ENCODE measurements at places on chromosomes 5 and 9.

- no peak for DNase-seq
These were observed 85.7 kb downstream of the COL23A1 start for GRCh38 chr5:178504340-178504960.

GRCh38 chr9:98495530-98495929 is 213.2 kb downstream of the GABBR2 start:
- no peak for DNase-seq

DNA sequence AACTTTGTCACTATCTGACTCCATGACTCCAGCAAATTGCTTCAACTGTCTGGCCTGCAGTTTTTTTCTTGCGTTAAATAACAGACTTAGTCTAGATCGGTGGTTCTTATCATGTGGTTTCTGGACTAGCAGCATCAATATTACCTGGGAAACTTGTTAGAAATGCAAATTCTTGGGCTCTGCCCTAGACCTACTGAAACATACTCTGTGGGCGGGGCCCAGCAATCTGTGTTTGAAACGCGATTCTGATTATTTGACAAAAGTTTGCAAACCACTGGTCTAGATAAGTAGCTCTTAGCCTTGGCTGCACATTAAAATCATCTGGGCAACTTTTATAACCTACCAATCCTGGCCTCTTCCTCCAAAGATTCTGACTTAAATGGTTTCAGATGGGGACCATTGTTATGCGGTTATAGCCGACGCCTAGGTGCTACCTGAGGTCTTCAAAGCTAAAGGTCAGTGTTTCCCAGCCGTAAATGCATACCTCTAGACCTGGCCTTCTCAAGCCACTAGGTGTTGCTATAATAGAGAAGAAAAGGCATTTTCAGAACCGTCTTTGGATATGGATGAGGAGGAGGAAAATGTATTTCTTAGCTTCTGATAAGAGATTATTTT is 74.0 kb downstream of the C9orf85 start:
- DNase-seq, result no peak

GRCh38 chr5:89988998-89989655 is 420.4 kb downstream of the CETN3 start:
- DNase-seq, result no peak

GRCh38 chr9:114176624-114177291 is 21.4 kb downstream of the COL27A1 start:
- no peak for DNase-seq

GRCh38 chr5:57494104-57495098 is 11.8 kb upstream of the ACTBL2 start:
- peak; percentile 15 for DNase-seq

DNA sequence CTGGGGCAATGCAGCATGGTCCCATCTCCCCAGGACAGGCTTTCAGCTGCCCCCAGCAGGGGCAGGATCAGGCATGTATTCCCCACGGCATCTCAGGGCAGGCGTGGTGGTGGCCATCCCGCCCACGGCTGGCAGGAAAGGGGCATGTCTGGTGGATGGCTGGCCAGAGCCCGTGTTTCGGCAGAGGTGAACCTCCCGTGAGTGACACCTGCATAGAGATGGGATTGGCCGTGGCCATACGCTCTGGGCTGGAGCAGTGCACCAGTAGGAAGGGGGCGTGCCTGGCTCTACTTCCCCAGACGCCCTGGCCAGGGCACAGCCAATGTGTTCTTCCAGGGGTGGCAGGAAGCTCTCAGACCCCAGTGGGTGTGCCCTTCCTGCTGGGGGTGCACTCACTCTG is 139.1 kb downstream of the ZNF354C start:
- no peak for DNase-seq

DNA sequence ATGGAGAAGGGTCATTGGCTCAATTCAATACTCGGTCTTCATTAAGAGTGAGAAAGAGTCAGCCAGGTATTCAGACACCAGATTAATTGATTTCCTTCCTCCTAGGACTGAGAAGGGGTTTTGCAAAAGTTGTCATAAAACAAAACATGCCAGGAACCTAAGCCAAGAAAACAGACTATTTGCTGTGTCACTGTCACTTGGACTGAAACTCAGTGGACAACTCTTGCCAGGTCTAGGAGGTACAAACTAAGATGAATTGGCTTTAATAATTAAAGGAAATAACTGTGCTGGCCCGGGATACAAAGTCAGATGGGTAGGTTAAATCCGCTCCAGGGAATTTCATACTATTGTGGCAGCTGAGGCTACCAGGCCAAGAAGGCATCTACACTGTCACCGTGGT is 71.1 kb upstream of the TBC1D9B start:
- no peak for DNase-seq

- no peak for DNase-seq
These were observed 352.7 kb downstream of the SPOCK1 start for GRCh38 chr5:137146402-137146890.

DNA sequence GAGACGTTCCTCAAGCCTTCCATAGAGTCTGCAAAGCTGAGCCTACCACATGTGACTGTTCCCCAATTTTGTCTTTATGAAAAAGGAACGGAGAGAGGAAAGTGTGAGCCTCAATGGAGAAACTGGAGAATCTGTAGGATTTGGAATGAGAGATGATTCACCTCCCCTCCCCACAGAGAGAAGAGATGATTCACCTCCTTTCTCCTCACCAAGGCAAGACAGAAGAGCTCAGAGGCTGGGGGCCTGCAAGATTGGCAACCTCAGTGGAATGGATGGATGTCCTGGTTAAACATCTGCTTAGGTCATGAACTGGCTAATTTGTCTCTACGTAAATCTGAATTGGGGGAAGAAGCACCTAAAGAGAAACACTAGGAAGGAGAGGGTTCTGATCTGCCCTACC is 17.0 kb upstream of the MOCS2 start:
- no peak for DNase-seq

DNA sequence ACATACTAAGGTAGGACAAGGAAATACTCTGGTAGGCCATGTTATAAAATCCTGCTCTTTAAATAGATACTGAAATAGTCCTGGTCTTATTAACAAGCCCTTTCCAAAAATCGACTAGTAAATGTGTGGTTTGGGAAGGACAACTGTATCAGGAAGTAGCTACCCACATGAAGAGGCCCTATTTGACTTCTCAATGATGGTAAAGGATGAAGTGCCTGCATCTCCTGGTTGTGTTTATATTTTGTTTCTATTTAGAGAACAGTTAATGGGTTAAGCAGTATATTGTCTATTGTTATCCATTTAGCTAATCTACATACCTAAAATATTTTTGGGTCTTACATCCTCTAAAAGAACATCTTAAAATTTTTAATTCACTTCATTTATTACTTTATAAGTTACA is 12.5 kb downstream of the GDF9 start:
- DNase-seq, result no peak

- DNase-seq, result no peak
These were observed 8.2 kb upstream of the PHYKPL start for GRCh38 chr5:178240766-178241165.

DNA sequence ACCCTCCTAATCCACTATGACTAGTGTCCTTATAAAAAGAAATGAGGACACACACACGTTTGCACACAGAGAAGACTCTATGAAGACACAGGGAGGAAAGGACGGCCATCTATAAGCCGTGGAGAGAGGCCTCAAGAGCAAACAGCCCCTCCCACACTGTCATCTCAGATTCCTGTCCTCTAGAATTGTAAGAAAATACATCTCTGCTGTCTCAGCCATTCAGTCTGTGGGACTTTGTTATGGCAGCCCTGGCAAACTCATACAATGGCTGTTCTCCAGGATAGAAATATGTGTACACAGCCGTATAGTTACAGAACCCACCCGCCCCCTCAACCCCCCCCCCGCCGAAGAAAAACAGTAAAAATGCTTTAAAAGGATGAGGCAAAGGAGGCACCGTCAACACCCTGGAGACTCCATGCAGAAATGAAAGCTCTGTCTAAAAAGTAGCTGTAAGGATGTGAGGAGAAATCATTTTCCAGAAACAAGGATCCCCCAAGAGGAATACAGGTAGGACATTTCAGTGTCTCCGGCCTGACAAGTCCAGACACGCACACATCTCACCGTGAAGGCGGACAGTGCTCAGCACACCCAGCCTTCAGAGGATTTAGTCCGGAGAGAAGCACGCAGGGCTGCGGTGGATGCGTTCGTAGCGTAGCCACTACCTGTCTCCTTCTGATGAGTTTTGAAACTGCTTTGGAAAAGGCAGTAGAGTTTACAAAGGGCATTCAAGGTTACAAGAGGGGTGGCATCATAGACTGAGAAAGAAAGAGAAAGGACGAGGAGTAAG is 110.8 kb upstream of the ERCC6L2 start:
- peak; percentile 39 for DNase-seq

GRCh38 chr5:154356020-154356655 is 89.7 kb upstream of the SAP30L start:
- no peak for DNase-seq

GRCh38 chr5:67623078-67623477 is 426.5 kb upstream of the CD180 start:
- no peak for DNase-seq

DNA sequence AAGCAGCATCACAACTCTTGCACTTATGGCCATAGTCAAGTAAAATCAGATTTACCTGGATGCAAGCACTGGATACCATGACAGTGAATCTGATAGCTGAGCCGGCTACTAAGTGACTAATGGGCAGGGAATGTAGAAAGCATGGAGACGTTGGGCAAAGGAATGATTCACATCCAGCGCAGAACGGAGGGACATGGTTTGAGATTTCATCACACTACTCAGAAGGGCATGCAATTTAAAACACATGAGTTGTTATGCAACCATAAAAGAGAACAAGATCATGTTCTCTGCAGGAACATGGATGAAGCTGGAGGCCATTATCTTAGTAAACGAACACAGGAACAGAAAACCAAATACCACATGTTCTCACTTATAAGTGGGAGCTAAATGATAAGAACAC is 169.1 kb upstream of the PIK3R1 start:
- no peak for DNase-seq

- no peak for DNase-seq
These were observed 397.1 kb downstream of the MAN2A1 start for GRCh38 chr5:110086658-110087388.

GRCh38 chr5:11234501-11234911 is 473.5 kb upstream of the DAP start:
- no peak for DNase-seq

GRCh38 chr5:79077680-79078365 is 8.3 kb downstream of the BHMT2 start:
- no peak for DNase-seq

DNA sequence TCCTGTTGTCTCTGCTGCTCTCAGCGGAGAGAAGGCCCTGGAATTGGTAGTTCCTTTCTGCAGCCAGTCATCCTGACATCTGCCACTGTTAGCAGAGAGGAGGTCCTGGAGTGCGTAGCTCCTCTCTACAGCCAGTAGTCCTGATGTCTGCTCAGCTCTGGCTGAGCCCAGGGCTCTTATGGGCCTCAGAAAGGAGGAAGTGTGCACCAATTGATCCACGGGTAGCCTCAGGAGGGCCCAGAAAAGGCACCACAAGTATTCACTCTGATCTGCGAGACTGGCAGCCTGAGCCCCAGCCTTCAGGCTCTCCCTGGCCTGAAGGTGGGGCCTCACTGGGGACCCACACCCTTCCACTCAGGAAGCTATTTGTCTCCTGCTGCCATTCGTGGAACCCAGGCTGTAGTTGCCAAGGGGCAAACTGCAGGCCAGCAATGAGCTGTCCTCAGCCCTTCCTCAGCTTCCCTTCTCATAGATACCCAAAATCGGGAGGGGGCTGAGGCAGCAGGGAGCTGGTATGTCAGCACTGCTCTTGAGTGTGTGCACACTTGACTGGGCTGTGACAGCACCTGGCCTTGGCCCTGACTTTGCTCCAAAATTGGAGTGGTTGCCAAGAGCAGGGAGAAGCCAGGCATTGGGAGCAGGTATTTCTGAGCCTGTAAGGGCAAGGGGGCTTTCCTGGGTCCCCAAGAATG is 1049.5 kb upstream of the ACO1 start:
- DNase-seq, result no peak

- DNase-seq, result no peak
These were observed 7.2 kb downstream of the C9orf72 start for GRCh38 chr9:27566118-27566517.

DNA sequence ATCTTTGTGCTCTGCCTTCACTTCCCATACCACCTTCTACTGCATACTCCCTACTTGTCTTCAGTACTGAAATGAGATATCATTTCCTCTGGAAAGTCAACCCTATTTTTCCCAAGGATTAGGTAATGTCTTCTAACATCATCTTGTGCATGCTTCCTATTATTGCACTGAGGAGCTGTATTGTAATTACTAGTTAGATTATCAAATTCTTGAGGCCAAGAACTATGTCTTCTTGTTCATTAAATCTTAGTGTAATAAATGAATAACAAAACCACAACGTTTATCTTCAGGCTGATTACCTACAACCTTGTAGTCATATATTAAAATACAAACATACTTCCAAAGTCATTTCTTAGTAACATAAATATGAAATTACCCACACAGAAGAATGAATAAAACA is 87.9 kb upstream of the POU5F2 start:
- no peak for DNase-seq

DNA sequence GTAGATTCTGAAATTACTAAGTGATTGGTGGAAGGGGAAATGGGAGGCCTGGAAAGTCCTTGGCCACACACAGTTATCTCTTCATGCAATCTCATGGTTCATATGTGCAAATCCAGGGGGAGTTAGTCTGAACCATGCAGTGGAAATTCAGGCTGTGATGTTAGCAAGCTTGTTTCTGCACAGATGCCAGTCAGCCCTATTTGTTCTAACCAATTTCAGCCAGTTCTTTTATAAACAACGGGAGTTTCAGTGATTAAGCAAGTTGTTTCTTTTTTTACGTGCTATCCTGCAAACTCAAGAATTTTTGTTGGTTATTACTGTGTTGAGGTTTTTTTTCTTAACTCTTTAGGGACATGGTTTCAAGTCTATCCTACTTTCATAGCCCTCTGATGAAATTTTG is 298.0 kb downstream of the FER start:
- no peak for DNase-seq

DNA sequence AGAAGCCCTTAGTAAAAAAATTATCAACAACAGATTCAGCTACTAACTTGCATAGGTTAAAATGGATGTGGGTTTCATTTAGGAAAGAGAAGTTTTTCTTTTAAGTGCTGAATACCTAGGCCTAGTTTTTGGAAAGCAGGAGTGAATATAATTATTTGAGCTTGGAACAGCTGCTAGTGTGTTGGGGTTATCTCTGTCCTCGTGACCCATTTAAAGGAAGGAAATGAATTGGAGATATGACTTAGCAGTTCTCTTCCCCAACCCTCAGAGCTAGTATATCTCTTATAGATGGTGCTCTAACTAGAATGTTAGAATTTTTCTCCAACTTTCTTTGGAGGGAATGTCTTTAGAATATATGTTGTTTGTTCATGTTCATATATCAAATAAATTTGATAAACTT is 38.6 kb downstream of the ZNF366 start:
- no peak for DNase-seq

- DNase-seq, result no peak
These were observed 105.8 kb downstream of the INVS start for GRCh38 chr9:100204796-100205195.

GRCh38 chr9:5582835-5583195 is 46.1 kb upstream of the RIC1 start:
- no peak for DNase-seq

DNA sequence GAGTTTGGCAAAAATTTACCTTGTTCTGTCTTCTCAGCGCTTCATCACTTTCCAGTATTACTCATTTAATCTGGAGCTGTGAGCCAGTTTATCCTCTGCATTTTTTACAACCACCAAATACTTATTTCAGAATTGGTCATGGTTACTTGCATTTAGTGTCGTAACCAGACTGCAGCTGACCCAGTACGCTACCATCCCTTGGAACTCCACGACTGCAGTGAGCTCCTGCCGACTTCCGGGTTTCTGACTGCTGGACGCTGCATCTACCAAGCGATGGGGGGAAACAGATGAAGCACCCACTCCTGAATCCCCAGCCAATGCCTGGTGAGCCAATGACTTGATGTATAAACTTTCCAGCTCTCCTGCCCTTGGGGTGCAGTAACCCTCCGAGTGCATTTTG is 174.4 kb upstream of the PRLR start:
- peak; percentile 14 for DNase-seq

All from HEK293T (cell line).